Fibroblast of skin of back (primary cell): ENCODE measurements at places on chromosomes 7 and 10.
A peak's percentile ranks its signal among the peaks of the same experiment; 100 is the strongest.

GRCh38 chr10:4068629-4069028 is 283.6 kb upstream of the KLF6 start:
- DNase-seq = no peak

- DNase-seq = no peak
Observed at GRCh38 chr7:113715981-113716856, 202.6 kb downstream of the PPP1R3A start.

DNA sequence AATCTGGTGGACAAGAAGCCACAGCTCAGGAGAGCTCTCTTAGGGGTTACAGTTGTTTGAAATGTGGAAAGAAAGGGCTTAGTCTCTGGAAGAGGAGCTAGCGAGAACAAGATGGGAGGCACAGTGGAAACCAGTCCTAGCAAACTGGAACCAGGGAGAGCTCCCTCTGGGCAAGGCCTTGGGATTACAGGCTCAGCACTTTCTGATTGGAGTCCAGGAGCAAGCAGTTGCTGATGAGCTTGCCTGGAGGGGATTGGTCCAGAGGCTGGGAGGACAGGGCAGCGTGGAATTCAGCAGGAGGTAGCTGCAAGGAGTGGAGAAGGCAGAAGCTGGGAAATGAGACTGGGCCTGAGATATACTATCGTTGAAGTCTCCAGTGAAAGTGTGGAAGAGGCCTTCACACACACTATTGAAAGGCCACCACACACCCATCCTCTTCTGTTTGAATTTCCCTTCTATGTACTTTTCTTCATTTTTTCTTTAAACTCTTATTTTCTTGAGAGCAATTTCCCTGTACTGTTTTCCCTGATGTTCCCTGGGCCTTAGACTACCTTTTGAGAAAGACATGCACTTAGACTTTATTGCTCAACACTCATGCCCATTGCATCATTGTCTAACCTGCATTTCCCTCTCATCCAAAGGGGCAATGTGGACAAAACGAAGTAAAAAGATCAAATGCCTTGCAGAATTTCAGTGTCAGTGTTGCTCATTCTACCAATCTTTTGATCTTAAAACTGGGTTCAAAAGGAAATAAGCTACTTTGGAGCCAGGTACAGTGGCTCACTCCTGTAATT is 57.8 kb upstream of the LANCL2 start:
- DNase-seq = peak; percentile 8

- no peak for DNase-seq
Observed at GRCh38 chr7:68065581-68065980, 1068.9 kb downstream of the TYW1 start.

DNA sequence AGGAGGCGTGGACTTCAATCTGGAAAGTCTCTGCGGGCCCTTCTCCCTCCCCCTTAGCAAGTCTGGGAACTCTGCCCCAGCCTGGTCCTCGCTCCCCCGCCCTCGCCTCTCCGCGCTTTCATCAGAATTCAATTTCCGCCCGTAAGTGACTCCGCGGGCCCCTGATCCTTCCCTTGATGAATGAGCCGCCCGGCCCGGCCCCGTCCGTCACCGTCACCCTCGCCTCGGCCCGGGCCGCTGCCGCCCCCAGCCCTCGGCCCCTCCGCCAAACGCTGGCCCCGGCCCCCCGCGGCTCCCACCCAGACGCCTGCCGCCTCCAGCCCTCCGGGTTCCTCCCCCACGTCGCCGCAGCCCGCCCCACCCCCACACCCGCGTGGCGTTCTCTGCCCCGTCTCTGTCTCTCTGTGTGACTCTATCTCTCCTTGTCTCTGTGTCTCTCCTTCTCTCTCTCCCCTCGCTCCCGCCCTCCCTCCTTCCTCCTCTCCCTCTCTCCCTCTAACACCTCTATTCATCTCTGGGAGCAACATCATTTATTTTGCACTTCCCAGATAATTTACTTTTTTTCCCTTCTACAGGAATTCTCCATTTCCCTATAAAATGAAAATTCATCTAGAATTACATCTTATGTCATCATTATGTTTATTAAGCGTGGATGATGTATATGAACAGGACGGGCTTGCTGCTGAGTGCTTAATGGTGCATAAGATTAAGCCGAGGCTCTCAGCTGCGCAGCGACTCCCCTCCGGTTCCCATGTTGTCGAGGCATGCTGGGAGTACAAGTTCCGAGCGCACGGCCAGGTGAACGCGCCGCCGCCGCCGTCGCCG is 91.2 kb upstream of the PAX2 start:
- DNase-seq = peak; percentile 16

DNA sequence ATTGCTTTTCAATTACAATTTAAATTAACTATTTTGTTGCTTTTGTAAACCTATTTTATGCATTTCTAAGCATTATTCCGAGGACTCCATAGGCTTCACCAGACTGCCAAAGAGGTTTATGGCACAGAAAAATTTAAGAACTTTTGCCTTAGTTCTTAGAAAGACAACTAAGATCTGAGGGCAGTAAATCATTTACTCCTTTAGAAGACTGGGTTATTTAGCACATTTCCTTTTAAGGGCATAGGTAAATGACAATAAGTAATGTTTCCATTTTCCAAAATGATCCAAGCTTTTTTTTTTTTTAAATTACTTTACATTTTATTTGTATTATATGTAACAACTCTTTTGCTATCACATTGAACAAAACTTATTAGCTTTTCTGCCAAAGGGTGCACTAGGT is 15.0 kb upstream of the STEAP4 start:
- DNase-seq = no peak

DNA sequence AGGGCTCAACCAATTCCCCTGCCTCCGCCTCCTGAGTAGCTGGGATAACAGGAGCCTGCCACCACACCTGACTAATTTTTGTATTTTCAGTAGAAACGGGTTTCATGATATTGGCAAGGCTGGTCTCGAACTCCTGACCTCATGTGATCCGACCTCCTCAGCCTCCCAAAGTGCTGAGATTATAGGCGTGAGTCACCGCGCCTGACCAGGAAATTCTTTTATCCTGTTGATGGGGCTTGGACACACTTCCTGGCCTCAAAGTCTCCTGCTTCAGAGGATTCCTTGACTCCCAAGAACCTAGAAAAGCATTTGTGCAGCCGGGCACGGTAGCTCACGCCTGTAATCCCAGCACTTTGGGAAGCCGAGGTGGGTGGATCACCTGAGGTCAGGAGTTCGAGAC is 16.2 kb downstream of the ZNF425 start:
- DNase-seq = no peak

- no peak for DNase-seq
Observed at GRCh38 chr10:4801405-4801804, 24.6 kb upstream of the AKR1E2 start.
